Right cardiac atrium (tissue), 5 donors: ENCODE measurements at places on chromosomes 4 and X. TPM values are rescaled to one million over a fixed set of nuclear protein-coding genes. Genes with fewer than 3 reads are reported as not detected.

DNA sequence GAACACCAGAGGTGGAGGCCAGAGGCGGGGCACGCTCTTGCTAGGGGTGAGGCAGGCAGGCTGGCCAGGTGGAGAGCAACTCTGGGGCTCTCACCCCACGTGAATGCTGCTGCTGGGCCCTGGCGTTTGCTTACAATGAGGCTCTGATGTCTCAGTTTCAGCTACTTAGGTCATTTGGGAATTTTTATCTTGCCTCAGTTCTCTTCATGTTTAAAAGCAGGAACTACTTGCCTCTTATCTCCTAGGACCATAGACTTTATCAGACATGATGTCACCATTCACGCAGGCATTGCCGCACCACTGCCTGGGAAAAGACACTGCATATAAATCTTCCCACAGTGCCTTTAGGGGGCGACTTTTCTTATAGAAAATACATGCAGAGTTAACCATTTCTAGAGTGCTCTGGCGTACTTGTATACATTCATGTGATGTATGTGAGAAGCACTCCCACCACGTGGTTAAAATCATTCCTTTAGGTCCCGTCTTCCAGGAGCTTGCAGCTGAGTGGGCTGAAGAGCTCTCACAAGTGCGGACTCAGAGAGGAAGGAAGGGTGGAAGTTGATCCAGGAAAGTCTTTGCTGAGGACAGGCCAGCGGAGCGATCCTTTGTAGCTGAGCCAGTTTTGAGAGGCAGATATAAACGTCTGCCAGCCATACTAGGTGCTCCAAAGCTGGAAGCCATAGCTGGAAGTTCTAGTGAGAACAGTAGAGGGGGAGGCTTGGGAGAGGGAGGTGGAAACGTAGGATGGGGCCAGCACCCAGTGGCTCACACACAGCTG is 84.3 kb upstream of the CLDN34 start:
- peak; percentile 56 for DNase-seq

GRCh38 chr4:7001271-7001670 is 41.9 kb upstream of the TADA2B start:
- DNase-seq = peak; percentile 15

ETDC gene
- polyA plus RNA-seq = not detected

SAP30 gene
- 20.0 TPM for polyA plus RNA-seq

GRCh38 chrX:119654112-119654531 is 38.8 kb downstream of the SEPTIN6 start:
- peak; percentile 64 for DNase-seq

GRCh38 chr4:42558156-42558555 is 98.7 kb downstream of the ATP8A1 start:
- no peak for DNase-seq
